Mesendoderm (in vitro differentiated cells): ENCODE measurements at places on chromosomes 12 and 14.

- no peak for DNase-seq
- H3K36me3 ChIP-seq, result no peaks in the 10 kb centered on the region
- no peak overlapping the region for H3K27ac ChIP-seq
- H3K27me3 ChIP-seq, result no peaks in the 10 kb centered on the region
- peaks cover 8% of the 10 kb centered on the region for H3K4me1 ChIP-seq
- H3K4me3 ChIP-seq, result no peak overlapping the region
These were observed 71.3 kb downstream of the PTHLH start for GRCh38 chr12:27900920-27901879.

DNA sequence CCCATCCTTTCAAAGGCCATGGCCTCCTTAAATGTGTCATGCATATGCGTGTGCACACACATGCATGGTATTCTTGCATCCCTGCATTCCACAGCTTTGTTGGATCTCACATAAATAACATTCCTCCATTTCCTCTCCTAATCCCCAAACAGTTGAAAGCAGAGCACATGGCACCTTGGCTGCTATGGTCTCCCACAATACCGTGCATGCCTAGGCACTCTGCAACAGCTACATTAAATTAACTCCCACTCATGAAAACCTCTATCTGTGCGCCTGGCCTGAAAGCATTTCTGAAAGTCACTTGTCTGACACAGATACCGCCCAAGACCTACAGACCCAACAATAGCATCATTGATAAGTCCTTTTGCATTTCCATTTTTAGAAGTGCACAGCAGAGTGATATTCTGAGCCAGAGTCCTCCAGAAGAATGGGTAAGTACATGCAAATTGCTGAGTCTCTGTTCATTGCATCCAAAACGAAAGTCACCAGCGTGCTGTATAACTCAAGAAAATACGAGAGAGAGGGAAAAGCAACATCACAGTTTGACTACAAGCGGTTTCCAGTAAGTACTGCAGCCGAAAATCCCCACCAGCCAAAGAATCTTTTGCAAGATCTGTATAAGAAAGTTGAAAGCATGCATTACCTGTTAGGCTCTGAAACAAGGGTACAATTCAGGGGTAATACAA is 436 bp downstream of the ASB2 start:
- H3K27me3 ChIP-seq, result no peaks in the 10 kb centered on the region
- no peak overlapping the region for H3K27ac ChIP-seq
- no peak overlapping the region for H3K4me3 ChIP-seq
- DNase-seq, result peak; percentile 45
- H3K36me3 ChIP-seq, result no peaks in the 10 kb centered on the region
- no peaks in the 10 kb centered on the region for H3K4me1 ChIP-seq

- no peak for DNase-seq
- H3K36me3 ChIP-seq, result peaks cover 14% of the 10 kb centered on the region
- H3K27me3 ChIP-seq, result no peaks in the 10 kb centered on the region
- no peak overlapping the region for H3K27ac ChIP-seq
- no peak overlapping the region for H3K4me3 ChIP-seq
- H3K4me1 ChIP-seq, result no peaks in the 10 kb centered on the region
These were observed 9.5 kb downstream of the ACIN1 start for GRCh38 chr14:23085458-23085857.

DNA sequence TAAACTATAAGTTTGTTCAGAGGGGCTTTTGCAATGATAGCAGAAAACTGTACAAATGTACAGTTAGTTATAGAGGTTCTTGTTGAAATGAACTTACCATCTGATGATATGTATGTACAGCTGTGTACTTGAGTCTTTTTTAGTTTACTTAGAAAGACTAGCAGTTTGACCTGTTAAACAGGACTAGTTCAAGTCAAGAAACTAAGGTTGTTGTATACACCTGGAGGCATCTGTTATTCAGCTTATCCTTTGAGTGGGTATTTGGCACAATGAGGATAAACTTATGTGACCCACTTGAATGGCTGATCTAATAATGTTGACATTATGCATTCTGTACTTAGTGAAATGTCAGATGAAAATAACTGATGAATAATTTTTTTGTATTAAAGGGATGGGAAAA is 13.4 kb downstream of the MTERF2 start:
- no peaks in the 10 kb centered on the region for H3K27me3 ChIP-seq
- no peak for DNase-seq
- H3K36me3 ChIP-seq, result peaks cover 2% of the 10 kb centered on the region
- H3K4me1 ChIP-seq, result no peaks in the 10 kb centered on the region

DNA sequence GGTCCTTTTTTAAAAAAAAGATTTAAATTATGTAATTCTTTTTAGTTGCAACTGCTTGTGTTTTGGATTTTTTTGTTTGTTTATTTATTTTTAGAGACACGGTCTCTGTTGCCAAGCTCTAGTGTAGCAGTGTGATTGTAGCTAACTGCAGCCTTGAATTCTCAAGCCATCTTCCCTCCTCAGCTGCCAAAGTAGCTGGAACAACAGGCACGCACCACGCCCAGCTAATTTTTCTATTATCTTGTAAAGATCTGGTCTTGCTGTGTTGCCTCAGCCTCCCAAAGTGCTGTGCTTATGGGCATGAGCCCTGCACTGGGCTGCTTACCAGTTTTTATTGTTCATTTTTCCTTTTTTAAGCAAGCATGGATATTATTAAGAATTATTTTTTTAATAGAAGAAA is 10.6 kb upstream of the ART4 start:
- H3K4me3 ChIP-seq, result no peak overlapping the region
- H3K27me3 ChIP-seq, result no peaks in the 10 kb centered on the region
- H3K27ac ChIP-seq, result no peak overlapping the region
- H3K4me1 ChIP-seq, result no peaks in the 10 kb centered on the region
- H3K36me3 ChIP-seq, result no peaks in the 10 kb centered on the region

GRCh38 chr14:79199217-79199616 is 1012.1 kb downstream of the DIO2 start:
- H3K4me3 ChIP-seq, result no peak overlapping the region
- H3K4me1 ChIP-seq, result no peaks in the 10 kb centered on the region
- no peak overlapping the region for H3K27ac ChIP-seq
- no peaks in the 10 kb centered on the region for H3K36me3 ChIP-seq
- no peaks in the 10 kb centered on the region for H3K27me3 ChIP-seq
- DNase-seq, result no peak

DNA sequence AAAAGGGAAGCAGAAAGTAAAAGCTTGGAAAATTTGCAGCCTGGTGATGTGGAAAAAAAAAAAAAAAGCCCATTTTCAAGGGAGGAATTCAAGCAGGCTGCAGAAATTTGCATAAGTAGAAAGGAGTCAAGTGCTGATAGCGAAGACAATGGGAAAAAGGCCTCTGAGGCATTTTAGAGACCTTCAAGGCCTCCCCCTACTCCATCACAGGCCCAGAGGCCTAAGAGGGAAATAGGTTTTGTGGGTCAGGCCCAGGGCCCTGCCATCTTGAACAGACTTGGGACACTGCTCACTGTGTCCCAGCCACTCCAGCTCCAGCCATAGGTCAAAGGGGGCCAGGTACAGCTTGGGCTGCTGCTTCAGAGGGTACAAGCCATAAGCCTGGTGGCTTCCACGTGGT is 13.8 kb upstream of the PRKD1 start:
- H3K27ac ChIP-seq, result no peak overlapping the region
- no peaks in the 10 kb centered on the region for H3K27me3 ChIP-seq
- DNase-seq, result peak; percentile 87
- H3K4me1 ChIP-seq, result peaks cover 4% of the 10 kb centered on the region
- H3K36me3 ChIP-seq, result no peaks in the 10 kb centered on the region
- H3K4me3 ChIP-seq, result no peak overlapping the region

DNA sequence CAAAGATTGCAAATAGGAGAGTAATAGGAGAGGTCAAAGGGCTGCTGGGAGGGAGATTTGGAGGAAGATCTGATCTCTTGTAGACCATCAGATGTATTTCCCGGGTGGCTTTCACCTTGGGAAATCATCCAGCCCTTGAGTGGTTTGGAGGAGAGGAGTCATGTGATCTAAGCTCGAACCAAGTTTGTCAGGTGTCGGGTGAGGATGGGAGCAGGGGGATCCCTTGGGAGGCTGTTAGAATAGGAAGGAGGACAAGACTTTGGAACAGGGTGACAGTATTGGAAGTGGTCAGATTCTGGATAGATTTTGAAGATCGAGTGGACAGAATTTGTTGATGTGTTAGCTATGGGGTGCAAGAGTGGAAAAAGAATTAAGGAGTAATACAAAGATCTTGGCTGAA is 46.6 kb downstream of the C12orf75 start:
- no peak overlapping the region for H3K4me3 ChIP-seq
- DNase-seq, result no peak
- H3K27ac ChIP-seq, result no peak overlapping the region
- no peaks in the 10 kb centered on the region for H3K36me3 ChIP-seq

- H3K36me3 ChIP-seq, result no peaks in the 10 kb centered on the region
- H3K4me3 ChIP-seq, result no peak overlapping the region
- H3K27me3 ChIP-seq, result no peaks in the 10 kb centered on the region
- DNase-seq, result no peak
- H3K27ac ChIP-seq, result no peak overlapping the region
These were observed 167.3 kb downstream of the PLCZ1 start for GRCh38 chr12:18570543-18570942.

DNA sequence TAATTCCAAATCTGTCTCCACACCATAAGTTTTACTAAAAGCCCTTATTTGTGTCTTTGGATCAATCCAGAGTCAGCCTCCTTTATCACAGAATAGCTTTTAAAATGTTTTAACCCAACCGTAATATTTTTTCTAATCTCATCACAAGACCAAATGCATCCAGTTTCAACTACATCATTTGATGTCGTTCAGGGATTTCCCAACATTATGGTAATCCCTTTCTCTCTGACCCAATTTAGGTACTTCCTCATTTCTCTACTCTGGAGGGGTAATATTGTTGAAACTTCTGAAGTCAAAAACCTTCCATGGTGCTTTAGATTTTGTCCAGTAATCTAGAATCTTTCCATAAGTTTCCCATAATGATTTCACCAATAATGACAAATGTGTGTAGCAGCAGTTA is 596.8 kb downstream of the SOX5 start:
- H3K27me3 ChIP-seq, result no peaks in the 10 kb centered on the region
- no peaks in the 10 kb centered on the region for H3K36me3 ChIP-seq
- DNase-seq, result no peak
- H3K27ac ChIP-seq, result no peak overlapping the region
- no peak overlapping the region for H3K4me3 ChIP-seq

DNA sequence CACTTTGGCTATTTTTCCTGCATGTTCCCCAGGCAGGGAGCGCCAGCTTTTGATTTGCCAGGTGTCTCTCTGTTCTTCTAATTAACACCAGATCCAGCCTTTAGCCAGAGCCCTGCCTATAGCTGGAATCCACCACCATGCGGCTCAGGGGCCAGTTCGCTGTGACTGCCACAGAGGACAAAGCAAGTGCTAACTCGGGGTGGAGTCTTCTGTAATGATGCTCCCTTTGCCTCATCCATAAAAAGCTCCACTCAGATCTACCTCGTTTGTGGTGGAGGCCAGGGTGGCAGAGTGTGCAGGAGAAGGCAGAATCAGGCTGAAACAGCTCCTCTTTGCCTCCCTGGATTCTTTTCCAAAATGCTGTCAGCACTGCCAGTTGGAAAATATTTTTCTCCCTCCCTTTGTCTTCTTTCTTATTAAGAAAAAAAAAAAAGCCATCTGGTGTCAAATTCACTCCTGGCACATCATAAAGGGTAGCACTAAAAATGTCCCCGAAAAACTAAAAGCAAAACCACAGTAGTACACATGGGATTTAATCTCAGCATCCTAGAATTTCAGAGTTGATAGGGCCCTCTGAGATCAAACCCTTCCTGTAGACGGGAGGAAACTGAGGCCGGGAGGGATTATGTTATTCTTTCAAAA is 18.0 kb upstream of the CTDSP2 start:
- no peaks in the 10 kb centered on the region for H3K4me1 ChIP-seq
- no peak overlapping the region for H3K27ac ChIP-seq
- H3K4me3 ChIP-seq, result no peak overlapping the region
- H3K27me3 ChIP-seq, result no peaks in the 10 kb centered on the region
- peak; percentile 70 for DNase-seq

GRCh38 chr14:104593710-104594136 is 10.8 kb downstream of the TMEM179 start:
- no peaks in the 10 kb centered on the region for H3K36me3 ChIP-seq
- H3K4me1 ChIP-seq, result no peaks in the 10 kb centered on the region
- no peak overlapping the region for H3K27ac ChIP-seq
- H3K4me3 ChIP-seq, result no peak overlapping the region

DNA sequence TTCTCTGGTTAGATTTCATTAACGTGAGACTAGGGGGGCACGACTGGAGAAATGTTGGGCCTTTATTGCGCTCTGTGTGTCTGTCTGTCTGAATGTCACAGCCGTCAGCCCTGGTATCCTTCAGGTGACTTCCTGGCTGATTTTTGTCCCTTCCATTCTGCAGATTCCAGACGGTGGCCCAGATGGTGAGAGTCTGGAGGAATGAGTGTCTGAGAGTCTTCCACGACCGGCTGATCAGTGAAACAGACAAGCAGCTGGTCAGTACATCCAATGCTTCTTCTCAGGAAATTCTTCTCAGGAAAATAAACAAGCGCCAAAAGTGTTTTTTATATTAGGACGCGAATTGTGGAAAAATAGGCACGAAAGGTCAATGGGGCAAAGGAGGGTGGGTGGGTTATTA is 93.5 kb downstream of the CCDC92 start:
- no peaks in the 10 kb centered on the region for H3K36me3 ChIP-seq
- DNase-seq, result no peak
- no peak overlapping the region for H3K27ac ChIP-seq
- H3K27me3 ChIP-seq, result no peaks in the 10 kb centered on the region

GRCh38 chr12:102879-103168 is 36.3 kb downstream of the IQSEC3 start:
- H3K27me3 ChIP-seq, result no peaks in the 10 kb centered on the region
- H3K4me1 ChIP-seq, result peaks cover 10% of the 10 kb centered on the region
- H3K4me3 ChIP-seq, result no peak overlapping the region

DNA sequence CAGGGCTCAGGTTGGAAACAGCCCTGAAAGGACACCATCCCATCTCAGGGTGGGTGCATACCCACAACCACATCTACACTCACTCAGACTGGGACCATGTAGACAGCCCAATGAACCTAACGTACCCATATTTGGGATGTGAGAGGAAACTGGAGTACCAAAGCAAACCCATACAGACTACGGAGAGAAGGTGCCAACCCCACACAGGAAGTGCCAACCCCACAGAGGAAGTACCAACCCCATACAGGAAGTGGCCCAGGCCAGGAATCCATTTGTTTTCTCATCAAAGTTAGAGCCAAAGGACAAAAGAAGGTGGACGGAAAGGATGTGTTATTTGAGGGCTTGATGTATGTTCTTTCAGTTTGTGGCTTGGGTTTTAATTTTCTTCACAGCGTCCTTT is 19.5 kb upstream of the SPIC start:
- no peak overlapping the region for H3K27ac ChIP-seq
- no peak for DNase-seq
- H3K4me3 ChIP-seq, result no peak overlapping the region

- no peak overlapping the region for H3K27ac ChIP-seq
- no peak overlapping the region for H3K4me3 ChIP-seq
- no peak for DNase-seq
- no peaks in the 10 kb centered on the region for H3K27me3 ChIP-seq
- no peaks in the 10 kb centered on the region for H3K36me3 ChIP-seq
These were observed 775 bp downstream of the OR10P1 start for GRCh38 chr12:55637467-55637866.

DNA sequence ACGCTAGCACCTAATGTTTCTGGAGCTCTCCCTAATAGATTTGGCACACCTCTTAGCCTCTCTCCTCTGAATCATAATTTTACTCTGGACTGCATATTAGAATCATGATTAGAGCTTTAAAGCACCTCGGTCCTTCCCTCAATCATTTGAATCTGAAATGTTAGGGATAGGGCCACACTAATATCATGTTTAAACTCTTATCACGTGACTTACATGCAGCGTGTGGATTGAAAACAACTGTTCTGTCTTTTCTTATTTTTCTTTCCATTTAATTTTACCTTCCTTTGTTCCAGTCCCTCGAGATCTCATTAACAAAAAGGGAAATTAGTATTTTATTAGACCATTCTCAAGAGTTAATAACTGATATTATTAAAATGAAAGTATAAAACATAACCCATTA is 762.5 kb upstream of the FLRT2 start:
- H3K27me3 ChIP-seq, result no peaks in the 10 kb centered on the region
- DNase-seq, result no peak
- H3K4me3 ChIP-seq, result no peak overlapping the region
- no peaks in the 10 kb centered on the region for H3K36me3 ChIP-seq
